ENCODE measurements at places on chromosomes 13 and 19. TPM values are rescaled to one million over a fixed set of nuclear protein-coding genes. Genes with fewer than 3 reads are reported as not detected.

The BABAM1 gene
- total RNA-seq: 76.2 TPM

The GGN gene
- total RNA-seq: 0.18 TPM

- H3K27ac ChIP-seq: no peak overlapping the region
- no peaks in the 10 kb centered on the region for H3K36me3 ChIP-seq
- no peak overlapping the region for H3K4me3 ChIP-seq
- no peaks in the 10 kb centered on the region for H3K4me1 ChIP-seq
- H3K27me3 ChIP-seq: no peaks in the 10 kb centered on the region
- DNase-seq: no peak
Observed at GRCh38 chr13:32962342-32962741, 53.9 kb upstream of the KL start.

- no peak for DNase-seq
- no peak overlapping the region for H3K4me3 ChIP-seq
- H3K27me3 ChIP-seq: peaks cover 24% of the 10 kb centered on the region
- no peak overlapping the region for H3K27ac ChIP-seq
- H3K36me3 ChIP-seq: no peaks in the 10 kb centered on the region
Observed at GRCh38 chr19:50977626-50978025, 6.1 kb downstream of the KLK7 start.

- H3K27ac ChIP-seq: no peak overlapping the region
- H3K4me1 ChIP-seq: no peaks in the 10 kb centered on the region
- no peak for DNase-seq
- no peaks in the 10 kb centered on the region for H3K27me3 ChIP-seq
- H3K4me3 ChIP-seq: no peak overlapping the region
- no peaks in the 10 kb centered on the region for H3K36me3 ChIP-seq
Observed at GRCh38 chr19:8261881-8262280, 46.3 kb downstream of the CD320 start.

- H3K27me3 ChIP-seq: no peaks in the 10 kb centered on the region
- H3K4me3 ChIP-seq: no peak overlapping the region
- peaks cover 8% of the 10 kb centered on the region for H3K4me1 ChIP-seq
- DNase-seq: no peak
Observed at GRCh38 chr19:49014123-49014869, 2.6 kb downstream of the LHB start.

DNA sequence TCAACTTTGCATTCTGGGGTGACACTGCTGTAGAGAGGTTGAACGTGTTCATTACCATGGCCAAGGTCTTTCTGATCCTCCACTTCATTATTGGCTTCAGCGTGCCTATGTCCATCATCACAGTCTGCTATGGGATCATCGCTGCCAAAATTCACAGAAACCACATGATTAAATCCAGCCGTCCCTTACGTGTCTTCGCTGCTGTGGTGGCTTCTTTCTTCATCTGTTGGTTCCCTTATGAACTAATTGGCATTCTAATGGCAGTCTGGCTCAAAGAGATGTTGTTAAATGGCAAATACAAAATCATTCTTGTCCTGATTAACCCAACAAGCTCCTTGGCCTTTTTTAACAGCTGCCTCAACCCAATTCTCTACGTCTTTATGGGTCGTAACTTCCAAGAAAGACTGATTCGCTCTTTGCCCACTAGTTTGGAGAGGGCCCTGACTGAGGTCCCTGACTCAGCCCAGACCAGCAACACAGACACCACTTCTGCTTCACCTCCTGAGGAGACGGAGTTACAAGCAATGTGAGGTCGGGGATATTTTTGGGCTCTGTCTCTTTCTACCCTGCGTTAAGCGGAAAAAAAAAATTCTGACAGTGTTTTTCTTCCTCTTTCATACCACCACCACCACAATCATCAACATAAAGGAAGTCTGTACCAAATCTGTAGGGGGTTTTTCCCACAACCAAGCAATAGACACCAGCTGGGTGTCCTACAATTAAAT is 29.5 kb downstream of the FPR3 start:
- H3K4me1 ChIP-seq: no peaks in the 10 kb centered on the region
- no peaks in the 10 kb centered on the region for H3K27me3 ChIP-seq

DNA sequence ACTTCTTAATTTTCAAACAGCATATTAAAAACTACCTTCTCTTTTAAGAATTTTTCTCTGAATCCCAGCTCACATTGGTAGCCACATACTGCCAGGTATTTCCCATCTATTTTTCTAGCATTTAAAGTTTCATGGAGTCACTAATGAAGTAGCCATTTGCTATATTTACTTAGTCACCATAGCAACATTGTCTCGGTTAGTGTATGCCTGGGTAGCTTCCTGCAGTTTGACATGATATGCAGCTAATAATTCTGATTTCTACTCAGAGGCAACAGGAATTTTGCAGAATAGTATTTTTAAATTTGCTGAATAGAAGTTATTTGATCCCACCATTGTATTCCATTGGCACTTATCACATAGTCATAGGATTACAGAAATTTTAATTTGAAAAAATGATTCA is 30.9 kb upstream of the KCTD4 start:
- H3K36me3 ChIP-seq: no peaks in the 10 kb centered on the region
- no peak overlapping the region for H3K4me3 ChIP-seq
- no peak overlapping the region for H3K27ac ChIP-seq
- DNase-seq: no peak

All from heart left ventricle (tissue), 16 donors.